Adipose tissue (tissue), 3 donors: ENCODE measurements at places on chromosomes 7 and 10. TPM values are rescaled to one million over a fixed set of nuclear protein-coding genes. Genes with fewer than 3 reads are reported as not detected.

The RARRES2 gene
- 478 TPM for polyA plus RNA-seq

The CYP26C1 gene
- not detected for polyA plus RNA-seq

The SLC29A4 gene
- 39.1 TPM for polyA plus RNA-seq

The AQP1 gene
- 256 TPM for polyA plus RNA-seq

The CAMK2B gene
- 0.56 TPM for polyA plus RNA-seq

The TECPR1 gene
- 15.2 TPM for polyA plus RNA-seq

The GPRIN2 gene
- polyA plus RNA-seq, result 0.11 TPM

The SUFU gene
- 5.3 TPM for polyA plus RNA-seq

The ACSM6 gene
- 0.34 TPM for polyA plus RNA-seq

The SMARCD3 gene
- polyA plus RNA-seq, result 44.8 TPM

The NEURL1 gene
- polyA plus RNA-seq, result 9.8 TPM

The SPAM1 gene
- not detected for polyA plus RNA-seq

The LAMB1 gene
- 249 TPM for polyA plus RNA-seq

The NPY gene
- polyA plus RNA-seq, result 0.16 TPM

The AS3MT gene
- 17.0 TPM for polyA plus RNA-seq

The HOXA6 gene
- polyA plus RNA-seq, result 1.5 TPM

The PRKG1 gene
- polyA plus RNA-seq, result 0.46 TPM

The ITPRID1 gene
- polyA plus RNA-seq, result not detected

The ST8SIA6 gene
- 0.56 TPM for polyA plus RNA-seq

The EVX1 gene
- polyA plus RNA-seq, result not detected

The TFPI2 gene
- 19.8 TPM for polyA plus RNA-seq

The GNGT1 gene
- not detected for polyA plus RNA-seq

The ERCC6 gene
- polyA plus RNA-seq, result 3.0 TPM

The GIMAP5 gene
- 42.8 TPM for polyA plus RNA-seq

The TDRD1 gene
- 0.13 TPM for polyA plus RNA-seq

The ENTPD1 gene
- 8.8 TPM for polyA plus RNA-seq

The KAZALD1 gene
- polyA plus RNA-seq, result 1.2 TPM

The SLC26A3 gene
- polyA plus RNA-seq, result 0.05 TPM

The LBX1 gene
- not detected for polyA plus RNA-seq

The GPC2 gene
- 0.30 TPM for polyA plus RNA-seq

The MNX1 gene
- 0.11 TPM for polyA plus RNA-seq

The ZDHHC6 gene
- polyA plus RNA-seq, result 27.7 TPM

The STAM gene
- polyA plus RNA-seq, result 8.6 TPM

The RHEB gene
- polyA plus RNA-seq, result 103 TPM

The FGFR2 gene
- 1.1 TPM for polyA plus RNA-seq

The PLAC9 gene
- 38.5 TPM for polyA plus RNA-seq

The CPA4 gene
- 5.9 TPM for polyA plus RNA-seq

The AKR1C8 gene
- not detected for polyA plus RNA-seq

The AZGP1 gene
- 155 TPM for polyA plus RNA-seq

The NOD1 gene
- polyA plus RNA-seq, result 2.7 TPM

The OR9A2 gene
- polyA plus RNA-seq, result not detected
